ENCODE measurements at places on chromosomes 12 and 14. TPM values are rescaled to one million over a fixed set of nuclear protein-coding genes. Genes with fewer than 3 reads are reported as not detected.
A peak's percentile ranks its signal among the peaks of the same experiment; 100 is the strongest.

DNA sequence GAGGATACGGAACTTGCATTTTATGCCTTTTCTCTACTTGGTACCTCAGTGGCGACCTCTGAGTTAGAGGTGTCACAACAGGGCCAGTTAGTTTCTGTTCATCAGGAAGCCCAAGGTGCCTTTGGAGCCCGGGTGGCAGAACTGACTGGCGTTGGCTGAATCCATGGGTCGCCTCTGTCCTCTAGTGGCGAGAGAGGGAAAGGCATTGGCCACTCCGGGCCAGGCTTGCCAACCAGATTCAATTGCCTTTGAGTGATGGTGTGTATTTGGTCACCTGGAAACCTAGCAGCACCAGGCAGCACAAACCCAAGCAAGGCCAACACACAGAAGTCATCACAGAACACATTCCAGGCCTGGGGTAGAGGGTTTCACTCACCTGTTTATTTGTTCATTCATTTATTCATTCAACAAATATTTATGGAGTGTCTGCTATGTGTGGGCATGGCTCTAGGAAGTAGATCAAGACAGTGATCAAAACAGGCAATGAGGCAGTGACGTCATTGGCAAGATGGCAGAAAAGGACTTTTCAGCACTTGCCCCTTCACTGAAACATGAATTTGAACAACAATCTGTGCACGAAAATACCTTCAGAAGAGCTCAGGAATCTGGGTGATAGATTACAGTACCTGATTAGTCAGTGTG lies 40.5 kb upstream of the KCNA5 start:
- DNase-seq = peak; percentile 30

DNA sequence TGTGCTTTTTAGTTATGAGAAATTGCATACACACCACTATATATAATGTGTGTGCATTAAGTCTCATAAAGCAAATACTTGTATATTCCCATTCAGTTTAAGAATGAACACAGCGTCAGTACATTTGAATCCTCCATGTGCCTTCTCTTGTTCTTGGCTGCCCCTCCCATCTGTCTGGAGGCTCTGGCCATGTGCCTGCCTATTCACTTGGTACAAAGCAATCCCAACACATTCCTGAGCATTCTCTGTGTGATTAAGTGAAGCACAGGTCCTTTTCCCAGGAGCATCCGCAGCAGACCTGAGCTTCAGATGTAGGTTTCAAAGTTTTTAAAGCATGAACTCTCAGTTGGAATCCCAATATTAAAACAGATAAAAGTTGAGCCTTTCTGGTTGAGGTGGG lies 58.7 kb downstream of the POLR3B start:
- no peak for DNase-seq

- no peak for DNase-seq
Measured at GRCh38 chr14:49858383-49858782, 5.8 kb upstream of the NEMF start.

- DNase-seq = no peak
Measured at GRCh38 chr14:31657917-31658316, 96.7 kb downstream of the NUBPL start.

GRCh38 chr14:59537476-59537875 lies 39.1 kb downstream of the CCDC175 start:
- no peak for DNase-seq

DNA sequence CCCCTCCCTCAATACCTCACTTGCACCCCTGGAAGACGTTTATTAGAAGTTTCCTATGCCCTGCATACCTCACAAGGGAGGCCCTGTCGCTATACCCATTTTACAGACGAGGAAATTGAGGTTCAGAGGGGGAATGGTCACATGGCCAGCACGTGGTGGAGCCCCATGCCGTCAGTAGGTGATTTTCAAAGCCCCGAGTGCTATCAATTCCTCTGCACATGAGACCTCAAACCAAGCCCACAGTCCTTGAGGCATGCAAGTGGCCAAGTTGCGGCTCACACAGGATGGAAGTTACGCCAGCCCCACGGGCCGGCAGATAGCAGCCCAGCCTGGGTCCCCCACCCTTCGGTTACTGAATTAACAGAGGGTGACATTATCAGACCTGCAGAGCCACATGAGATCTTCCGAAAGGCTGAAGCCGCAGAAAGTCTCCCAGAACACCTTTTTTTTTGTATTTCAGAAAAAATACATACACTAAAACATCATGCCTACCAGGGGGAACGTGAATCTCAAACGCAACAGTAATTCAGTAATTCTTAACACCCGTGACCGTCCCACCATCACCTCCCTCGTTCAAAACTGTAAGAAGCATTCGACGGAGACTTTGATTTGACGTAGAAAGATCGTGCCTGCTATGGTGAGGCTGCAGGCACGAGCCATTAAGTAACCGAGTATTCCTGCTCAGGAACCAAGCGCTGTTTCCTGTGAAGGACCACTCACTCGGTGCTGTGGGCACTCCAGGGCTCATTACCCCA lies 129.0 kb downstream of the RFLNA start:
- no peak for DNase-seq

- no peak for DNase-seq
Measured at GRCh38 chr14:83419420-83419819, 1885.8 kb upstream of the SEL1L start.

DNA sequence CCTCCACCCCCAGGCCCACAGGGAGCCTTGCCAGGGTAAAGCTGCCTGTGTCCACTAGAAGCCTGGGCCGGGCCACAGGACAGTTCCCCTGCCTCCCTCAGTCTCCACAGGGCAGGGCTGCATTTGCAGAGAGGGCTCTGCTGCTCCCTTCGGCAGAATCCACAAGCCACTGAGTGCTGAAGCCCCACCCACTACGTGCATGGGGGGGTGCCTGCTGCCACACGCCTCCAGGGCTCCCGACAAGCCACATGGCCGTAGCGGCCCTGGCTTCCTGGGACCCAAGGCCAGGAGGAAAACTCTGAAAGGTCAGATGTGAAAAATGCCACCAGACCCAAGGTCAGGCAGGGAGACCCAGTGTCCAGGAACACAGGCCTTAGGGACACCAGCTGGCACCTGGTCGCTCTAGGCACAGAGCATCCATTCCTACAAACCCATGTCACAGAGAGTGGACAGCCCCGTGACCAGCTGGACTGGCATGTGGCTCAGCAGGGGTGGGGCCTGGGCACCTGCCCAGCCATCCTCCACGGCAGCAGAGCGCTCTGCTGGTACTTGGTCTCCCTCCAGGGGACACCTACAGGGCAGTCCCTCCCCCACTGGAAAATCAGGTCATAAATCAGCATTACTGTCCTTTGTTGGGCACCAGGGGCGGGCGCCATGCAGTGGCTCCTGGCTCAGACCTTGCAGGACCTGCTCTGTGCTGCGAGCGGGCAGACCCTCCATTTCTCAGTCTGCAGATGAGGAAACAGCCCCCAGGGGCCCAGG lies 42.9 kb downstream of the CCDC85C start:
- no peak for DNase-seq

DNA sequence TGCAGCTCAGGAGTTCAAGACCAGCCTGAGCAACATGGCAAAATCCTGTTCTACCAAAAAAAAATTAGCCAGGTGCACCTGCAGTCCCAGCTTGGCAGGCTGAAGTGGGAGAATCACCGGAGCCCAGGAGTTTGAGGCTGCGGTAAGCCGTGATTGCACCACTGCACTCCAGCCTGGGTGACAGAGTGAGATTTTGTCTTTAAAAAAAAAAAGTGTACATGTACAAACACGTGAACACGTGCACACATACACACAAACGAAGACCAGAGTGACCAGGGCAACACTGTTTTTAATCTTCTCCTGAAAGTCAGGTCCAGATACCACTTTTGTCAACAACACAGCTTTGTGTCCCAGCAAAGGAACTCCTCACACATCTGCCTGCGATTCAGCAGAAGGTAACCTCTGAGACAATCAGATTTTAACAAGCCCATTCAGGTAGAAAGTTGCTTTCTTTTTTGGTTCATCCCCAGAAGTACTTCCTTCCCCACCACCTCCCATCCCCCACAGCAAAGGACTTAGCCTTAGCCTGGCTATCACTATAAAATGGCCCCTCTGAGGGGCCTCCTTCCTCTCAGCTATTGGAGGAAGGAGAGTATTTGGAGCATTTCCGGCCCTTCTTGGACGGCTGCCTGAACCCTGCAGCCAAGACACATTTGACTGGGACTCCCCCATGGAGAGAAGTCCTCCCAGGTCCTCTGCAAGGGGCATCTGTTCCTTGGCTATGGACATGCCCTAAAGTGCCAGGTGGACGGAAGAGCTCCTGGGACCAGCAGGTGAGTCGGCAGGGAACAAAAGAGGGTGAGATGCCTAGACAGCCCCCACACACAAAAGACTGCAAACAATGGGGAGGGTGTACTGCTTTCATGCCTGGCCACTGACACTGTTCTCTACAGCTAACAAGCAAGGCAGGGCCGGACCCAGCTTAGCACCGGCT lies 9.8 kb downstream of the CTDSP2 start:
- peak; percentile 92 for DNase-seq

DNA sequence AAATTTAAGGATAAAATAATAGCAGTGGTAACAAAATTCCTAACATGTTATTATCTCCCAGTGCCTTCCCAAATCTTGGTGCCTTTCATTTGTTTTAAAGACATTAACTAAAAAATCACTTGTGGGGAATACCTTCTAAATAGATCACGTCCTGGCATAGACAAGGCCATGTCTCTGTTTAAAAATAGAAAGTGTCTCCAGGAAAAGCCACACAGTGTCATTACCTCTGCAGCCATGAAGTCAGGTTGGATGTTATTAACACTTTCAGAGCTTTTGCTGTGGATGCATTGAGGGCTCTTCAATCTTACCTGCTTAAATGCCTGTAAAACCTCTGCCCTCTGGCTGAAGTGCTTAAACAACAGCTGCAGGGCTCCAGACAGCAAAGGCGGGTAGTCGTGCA lies 211.1 kb downstream of the ITPR2 start:
- DNase-seq = no peak

DNA sequence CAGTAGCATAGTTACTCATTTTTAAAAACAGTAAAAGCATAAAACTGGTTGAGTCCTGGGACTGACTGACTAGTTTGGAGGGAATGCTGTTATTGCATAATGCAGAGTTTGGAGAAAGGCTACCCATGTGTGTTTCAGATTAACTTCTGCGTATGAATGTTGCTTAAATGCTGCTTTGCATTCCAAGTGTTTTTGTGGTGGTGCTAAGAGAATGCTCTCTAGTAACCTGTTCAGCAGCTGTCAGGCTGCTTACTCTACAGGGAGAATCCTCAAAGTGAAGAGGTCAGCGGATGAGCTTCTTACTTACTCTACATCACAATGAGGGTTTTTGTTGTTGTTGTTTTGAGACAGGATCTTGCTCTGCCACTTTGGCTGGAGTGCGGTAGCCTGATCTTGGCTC lies 4.3 kb downstream of the DLST start:
- DNase-seq = no peak

DNA sequence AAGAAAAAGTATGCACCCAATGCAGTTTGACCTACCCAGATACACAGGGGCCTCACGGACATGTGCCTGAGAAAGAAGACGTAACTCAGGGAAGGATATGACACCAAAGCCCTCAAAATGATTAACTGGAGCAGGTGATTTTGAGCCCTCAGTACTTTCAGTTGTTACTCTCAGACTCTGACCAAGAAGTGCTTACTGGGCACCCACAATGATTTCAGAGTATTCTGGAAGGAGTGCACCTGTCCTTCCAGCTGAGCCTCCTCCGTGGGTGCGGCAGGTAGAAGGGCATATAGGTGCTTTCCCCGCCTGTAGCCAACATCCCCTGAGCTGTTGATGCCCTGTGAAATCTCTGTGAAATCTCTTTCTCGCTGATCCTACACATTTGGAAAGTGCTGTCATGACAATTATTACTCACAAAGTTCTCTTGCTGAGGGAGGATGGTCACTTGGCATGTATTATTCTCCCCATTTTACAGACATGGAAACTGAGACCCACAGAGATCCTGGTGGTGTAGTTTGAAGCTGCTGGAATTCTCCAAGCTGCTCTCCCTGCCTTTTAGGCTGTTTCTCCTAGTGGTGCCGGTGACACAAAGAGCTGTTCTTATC lies 154.3 kb upstream of the CCND2 start:
- DNase-seq = no peak

DNA sequence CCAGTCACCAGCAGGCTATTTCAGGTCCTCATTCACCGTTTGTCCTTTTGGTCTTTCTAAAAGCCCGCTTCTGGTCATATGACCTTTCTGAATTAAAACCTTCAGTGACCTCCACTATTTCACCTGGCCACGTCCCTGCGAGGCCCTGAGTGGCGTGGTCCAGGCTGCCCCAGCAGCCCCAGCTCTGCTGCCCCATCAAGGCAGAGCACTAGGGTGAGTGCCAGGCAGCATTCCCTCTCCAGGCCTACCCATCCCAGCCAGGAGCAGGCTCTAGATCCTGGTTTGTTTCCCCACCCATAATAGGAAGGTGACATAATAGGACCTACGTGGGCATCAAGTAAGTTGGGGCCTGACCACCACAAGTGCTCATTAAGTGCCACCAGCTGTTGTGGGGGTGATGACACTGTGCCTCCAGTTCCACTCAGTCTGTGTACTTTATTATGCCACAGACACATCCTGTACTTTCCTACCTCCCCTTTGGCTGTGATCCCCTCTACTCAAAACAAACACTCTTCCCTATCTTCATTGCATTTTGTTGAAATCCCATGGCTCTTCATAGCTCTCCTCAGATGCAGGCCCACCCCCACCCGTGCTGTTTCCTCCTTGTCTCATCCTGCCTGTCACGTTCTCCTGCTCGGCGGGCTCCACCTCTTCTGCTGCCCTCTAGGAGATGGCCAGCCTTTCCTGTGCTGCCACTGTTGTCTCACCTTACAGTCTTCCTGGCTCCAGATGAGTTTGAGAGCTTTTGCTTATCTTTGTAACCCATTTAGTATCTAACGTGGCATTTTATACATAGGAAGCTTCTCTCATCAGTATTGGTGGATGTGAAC lies 21.4 kb downstream of the CKB start:
- no peak for DNase-seq

GRCh38 chr12:120240495-120240833 lies 25.1 kb downstream of the PXN start:
- no peak for DNase-seq

DNA sequence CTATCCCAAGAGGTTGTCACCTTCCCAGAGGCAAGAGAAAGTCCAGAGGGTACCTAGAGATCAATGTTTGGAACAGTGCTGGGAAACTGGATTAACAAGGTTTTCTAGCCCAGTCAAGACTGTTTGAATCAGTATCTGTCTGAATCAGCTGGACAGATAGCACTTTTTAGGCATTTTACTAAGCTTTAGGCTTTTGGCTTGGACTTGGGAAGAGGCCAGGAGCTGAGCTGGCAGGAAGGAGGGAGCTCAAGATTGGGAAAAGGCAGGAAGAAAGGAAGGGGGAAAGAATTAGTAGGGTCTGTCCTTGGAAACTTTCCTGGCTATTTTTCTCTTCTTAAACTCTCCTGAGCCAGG lies 8.3 kb downstream of the IKZF4 start:
- no peak for DNase-seq

IGF1 gene
- polyA plus RNA-seq = 45.4 TPM

KRT5 gene
- not detected for polyA plus RNA-seq
